A549 treated with DMSO at 1 μM for 4 hours (cell line): ENCODE measurements at places on chromosomes 6 and 20. TPM values are rescaled to one million over a fixed set of nuclear protein-coding genes. Genes with fewer than 3 reads are reported as not detected.

The MCHR2 gene
- total RNA-seq, result not detected in 5 replicates

The ALDH5A1 gene
- 6.6 to 8.7 TPM (median 8.4 TPM) in 5 replicates for total RNA-seq

The MMUT gene
- total RNA-seq, result 4.9 to 7.9 TPM (median 5.9 TPM) in 5 replicates

The MUC22 gene
- 0.01 to 0.02 TPM (median 0.02 TPM) in 3 of 5 replicates, not detected in the others for total RNA-seq
